ENCODE measurements at places on chromosomes 2 and 18.

DNA sequence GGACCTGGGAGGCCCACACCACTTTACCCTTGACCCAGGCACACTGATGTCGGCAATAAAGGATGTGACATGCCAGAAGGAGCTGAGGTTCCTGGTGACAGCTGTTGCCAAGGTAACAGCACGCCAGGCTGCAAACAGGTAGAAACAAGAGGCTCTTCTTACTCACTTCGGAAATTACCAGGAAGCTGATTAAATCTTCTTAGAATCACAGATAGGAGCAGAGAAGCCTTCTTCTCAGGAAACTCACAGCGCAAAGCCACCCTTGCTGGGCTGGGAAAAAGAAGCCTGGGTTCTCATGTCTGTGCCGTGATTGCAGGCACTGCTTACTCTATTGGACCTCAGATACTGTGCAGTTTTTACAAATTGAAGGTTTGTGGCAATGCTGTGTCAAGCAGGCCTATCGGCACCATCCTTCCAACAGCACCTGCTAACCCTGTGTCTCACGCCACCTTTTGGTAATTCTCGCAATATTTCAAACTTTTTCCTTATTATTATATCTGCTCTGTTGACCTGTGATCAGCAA lies 61.0 kb upstream of the TAF1B start:
- DNase-seq = no peak

DNA sequence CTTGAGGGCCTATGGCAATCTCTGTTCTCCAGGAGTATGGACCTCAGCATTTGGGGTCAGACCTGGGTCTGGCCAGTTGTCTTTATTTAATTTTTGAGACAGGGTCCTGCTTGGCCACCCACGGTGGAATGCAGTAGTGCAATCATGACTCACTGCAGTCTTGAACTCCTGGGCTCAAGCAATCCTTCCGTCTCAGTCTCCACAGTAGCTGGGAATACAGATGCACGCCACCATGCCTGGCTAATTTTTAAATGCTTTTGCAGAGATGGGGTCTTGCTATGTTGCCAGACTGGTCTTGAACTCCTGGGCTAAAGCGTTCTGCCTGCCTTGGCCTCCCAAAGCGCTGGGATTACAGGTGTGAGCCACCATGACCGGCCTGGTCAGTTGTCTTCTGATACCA lies 46.4 kb upstream of the INHBB start:
- no peak for DNase-seq

DNA sequence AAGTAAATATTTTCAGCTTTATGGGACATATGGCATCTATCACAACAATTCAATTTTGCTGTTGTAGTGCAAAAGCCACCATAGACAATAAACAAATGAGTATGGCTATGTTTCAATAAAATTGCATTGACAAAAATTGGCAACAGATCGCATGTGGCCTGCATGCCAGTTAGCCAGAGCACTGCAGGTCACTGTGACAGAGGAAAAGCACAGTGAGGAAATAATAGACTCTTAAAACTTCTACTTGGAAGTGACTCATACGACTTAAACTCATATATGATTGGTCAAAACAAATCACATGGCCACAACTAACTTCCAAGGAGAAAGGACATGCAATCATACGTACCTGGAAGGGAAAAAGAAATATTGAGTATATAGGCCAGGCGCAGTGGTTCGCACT lies 44.4 kb downstream of the EXOC6B start:
- DNase-seq = no peak

DNA sequence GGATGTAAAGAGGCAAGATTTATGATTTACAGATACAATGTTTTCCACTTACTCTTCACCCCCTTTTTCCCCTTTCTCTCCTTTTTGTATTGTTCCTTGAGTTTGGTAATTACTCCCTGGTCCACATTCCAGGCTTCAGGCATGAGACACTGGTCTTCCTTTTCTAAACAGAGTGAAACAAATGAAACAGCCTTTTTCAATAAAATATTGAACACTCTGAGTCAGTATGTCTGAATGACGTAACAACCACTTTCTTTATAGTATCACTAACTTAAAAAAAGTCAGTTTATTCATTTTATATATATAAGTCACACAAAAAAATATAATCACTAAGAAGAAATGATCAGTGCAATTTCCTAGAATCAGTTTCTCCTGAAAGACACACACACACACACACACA lies 79.7 kb downstream of the STRN start:
- DNase-seq = no peak

Measured in NCI-H1694 treated with DMSO at 0.1 percent for 48 hours (cell line).